Lower lobe of right lung (tissue), 2 donors: ENCODE measurements at places on chromosomes 1 and 21. TPM values are rescaled to one million over a fixed set of nuclear protein-coding genes. Genes with fewer than 3 reads are reported as not detected.

ID3 gene
- 137 TPM for total RNA-seq

CHI3L2 gene
- 31.2 TPM for total RNA-seq

KCNA2 gene
- total RNA-seq: 0.77 TPM

GRCh38 chr1:221159608-221160007 lies 280.4 kb downstream of the HLX start:
- DNase-seq: no peak

DNA sequence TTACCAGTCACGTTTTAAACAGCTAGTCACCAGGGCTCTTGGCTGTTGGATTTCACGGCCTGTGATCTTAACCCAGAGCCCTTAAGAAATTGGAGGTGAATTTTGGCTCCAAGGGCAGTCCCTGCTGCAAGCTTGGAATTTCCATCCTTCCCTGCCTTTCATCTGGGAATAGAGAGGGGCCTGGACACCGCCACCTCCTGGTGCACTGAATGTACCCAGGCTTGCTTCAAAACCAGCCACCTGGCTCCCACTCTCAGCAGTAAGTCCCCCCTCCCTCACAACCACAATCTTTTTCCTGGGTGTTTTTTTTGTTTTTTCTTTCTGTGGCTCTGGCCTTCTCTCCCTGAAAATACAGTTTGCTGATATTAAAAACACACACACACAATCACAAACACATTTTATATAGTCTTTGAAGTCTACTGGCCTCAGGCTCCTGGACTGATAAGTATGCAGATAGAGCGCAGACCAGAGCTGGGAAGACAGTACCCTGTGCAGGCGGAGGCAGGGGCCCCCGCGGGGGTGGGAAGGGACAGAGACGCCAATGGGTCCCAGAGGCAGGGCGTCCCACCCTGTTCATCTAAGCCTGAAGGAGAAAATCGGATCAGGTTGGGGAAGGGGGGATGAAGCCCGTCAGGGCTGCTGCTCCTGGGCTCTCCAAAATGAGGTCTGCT lies 65.8 kb upstream of the IGSF21 start:
- no peak for DNase-seq

DNA sequence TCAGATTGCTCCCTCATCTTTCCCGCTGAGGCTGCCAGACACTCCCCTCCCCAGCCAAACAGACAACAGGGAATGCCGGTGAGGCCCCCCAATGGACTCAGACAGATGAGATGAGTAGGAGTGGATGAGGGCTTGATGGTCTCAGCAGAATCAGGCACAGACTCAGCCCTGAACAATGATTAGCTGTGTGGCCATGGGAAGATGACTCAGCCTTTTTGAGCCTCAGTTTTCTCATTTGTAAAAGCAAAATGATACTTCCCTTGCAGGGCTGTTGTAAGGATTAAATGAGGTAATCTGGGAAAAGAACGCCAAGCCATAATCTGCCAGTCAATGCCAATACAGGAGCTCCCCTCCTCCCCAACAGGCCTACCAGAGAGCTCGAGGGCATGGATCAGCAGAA lies 12.4 kb downstream of the C1orf198 start:
- DNase-seq: no peak
